ENCODE measurements at places on chromosomes 12 and 14.

GRCh38 chr14:81562818-81563217, 29.2 kb upstream of the SEL1L start:
- DNase-seq = no peak

DNA sequence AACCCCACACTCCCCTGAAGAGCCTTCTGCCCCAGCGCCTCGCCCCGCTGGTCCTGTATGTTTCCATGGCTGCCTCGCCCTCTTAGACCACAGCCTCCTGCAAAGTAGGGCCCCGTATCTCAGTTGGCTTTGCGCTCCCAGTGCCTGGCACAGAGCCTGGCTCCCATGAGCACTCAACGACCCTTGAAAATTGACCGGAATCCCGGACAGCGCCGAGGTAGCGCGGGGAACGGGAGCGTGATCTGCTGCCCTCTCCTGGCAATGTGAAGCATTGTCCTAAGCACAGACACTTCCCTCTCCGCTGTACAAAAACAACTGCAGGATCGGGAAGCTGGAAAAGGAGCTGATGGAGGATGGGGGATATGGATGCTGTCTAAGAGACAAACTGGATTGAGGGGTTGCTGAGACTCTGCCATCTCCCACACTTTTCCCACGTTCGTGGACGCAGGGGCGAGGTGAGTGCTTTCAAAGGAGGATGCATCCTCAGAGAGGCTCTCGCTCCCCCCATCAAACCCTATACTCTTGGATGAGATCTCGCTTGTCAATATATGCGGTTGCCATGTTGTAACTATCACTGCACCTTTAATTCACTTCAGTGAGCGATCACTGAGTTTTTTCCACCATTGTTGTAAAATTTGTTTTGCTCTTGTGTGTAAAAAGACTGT, 10.7 kb upstream of the FKBP4 start:
- peak; percentile 27 for DNase-seq

GRCh38 chr12:111174251-111174960, 194.5 kb downstream of the PHETA1 start:
- no peak for DNase-seq

- no peak for DNase-seq
These were observed 7.7 kb downstream of the SLC7A7 start for GRCh38 chr14:22807432-22808087.

DNA sequence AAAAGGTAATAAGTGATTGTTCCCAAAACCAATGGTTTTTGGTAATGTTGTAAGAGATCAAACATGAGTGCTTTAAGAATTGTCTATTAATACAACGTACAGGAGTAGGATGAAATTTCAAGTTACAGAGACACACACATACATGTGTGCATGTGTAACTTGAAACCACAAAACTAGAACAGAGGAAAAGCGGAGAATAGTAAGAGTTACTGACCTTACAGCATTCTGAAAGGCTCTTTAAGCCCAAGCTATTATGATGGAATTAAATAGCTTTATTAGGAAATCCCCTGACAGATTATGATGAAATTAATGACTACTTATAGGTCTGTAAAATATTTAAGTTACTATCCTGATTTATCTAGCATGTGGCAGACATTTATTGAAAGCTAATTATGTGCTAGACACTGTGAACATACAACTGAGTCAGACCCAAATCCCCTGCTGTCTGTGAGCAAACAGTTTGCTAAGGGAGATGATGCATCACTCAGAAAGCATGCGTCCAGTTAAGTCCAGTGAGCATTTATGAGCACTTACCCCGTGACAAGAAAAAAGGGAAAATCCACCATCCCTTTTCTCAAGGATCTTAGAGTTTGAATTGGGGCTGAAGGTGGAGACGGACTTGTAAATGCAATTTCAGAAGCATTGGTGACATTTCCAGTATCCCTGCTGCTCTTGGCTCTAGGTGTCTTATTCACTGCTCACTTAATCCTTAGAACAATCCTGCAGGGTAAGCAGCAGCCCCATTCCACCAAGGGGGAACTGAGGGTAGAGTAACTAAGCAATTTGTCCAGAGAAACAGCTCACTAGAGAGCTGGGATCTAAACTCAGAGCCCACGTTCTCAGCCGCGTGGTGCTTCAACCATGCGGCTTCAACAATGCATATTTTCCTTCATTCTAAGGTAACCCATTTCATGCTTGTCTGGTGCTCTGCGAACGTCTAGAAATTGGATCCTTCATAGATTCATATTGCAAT, 117.4 kb downstream of the EML1 start:
- peak; percentile 81 for DNase-seq

- peak; percentile 15 for DNase-seq
These were observed 286.7 kb downstream of the ZFP36L1 start for GRCh38 chr14:68506021-68506644.

All from astrocyte of the cerebellum (primary cell).